C1 segment of cervical spinal cord (tissue), 14 donors: ENCODE measurements at places on chromosomes 2 and 18.

- DNase-seq: no peak
These were observed 31.7 kb downstream of the LPIN2 start for GRCh38 chr18:2981212-2981728.

GRCh38 chr2:218367415-218368149, 10.9 kb downstream of the CATIP start:
- peak; percentile 44 for DNase-seq

DNA sequence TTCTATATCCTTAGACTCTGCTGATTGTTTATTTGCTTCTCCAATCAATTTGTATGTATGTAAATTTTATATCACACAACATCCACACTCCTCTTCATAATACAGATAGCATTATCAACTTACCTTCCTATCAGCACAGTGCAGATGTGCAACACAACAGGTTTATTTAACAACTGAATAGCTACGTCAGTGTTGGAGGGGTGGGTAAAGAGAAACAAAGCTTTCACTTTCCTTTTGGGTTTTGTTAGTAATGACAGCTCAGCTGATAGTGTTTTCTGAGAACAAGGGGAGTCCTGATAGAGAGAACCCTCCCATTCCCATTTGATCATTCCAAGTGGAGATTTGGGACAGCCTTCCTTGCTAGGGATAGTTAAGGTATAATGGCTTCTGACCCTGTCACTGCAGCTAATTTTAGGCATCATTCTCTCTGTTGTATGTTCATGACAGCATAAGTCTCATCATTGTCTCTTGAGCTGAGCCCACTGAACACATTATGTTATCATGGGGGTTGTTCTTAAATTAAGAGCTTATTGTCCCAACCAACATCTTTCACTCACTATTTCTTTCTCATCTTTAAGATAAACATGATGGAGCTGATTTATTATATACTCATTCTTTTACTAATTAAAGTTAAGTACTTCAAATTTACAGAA, 227.7 kb downstream of the GPD2 start:
- no peak for DNase-seq

DNA sequence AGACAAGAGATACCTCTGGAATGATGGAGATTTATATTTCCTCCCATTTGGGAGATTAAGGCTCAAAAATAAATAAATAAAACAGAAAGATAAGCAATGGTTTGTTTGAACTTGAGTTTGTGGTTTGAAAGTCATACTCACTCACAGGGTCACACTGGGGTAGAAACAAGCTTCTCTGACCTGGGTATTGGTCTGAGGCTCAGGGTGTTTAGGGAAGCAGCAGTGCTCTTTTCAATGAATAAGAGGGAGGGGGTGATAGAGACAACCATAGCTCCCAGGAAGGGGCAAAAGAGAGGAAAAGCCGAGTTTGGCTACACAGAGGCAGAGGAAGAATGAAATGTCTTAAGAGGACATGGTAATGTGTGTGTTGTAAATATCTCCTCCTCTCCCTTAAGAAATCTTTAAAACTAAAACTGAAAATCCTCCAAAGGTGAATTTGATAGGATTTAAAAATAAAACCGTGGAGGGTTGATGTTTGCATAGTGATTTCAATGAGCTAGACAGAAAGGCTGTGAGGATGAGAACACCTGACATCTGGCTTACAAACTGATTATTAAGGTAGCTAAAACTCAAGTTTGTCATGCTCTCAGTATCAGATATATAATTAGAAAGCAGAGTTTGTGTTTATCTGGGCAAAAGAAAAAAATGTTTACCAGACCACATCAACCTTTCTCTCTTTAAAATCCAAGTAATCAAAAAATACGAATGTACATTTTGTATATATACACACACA, 159.9 kb upstream of the TMEFF2 start:
- DNase-seq: no peak

DNA sequence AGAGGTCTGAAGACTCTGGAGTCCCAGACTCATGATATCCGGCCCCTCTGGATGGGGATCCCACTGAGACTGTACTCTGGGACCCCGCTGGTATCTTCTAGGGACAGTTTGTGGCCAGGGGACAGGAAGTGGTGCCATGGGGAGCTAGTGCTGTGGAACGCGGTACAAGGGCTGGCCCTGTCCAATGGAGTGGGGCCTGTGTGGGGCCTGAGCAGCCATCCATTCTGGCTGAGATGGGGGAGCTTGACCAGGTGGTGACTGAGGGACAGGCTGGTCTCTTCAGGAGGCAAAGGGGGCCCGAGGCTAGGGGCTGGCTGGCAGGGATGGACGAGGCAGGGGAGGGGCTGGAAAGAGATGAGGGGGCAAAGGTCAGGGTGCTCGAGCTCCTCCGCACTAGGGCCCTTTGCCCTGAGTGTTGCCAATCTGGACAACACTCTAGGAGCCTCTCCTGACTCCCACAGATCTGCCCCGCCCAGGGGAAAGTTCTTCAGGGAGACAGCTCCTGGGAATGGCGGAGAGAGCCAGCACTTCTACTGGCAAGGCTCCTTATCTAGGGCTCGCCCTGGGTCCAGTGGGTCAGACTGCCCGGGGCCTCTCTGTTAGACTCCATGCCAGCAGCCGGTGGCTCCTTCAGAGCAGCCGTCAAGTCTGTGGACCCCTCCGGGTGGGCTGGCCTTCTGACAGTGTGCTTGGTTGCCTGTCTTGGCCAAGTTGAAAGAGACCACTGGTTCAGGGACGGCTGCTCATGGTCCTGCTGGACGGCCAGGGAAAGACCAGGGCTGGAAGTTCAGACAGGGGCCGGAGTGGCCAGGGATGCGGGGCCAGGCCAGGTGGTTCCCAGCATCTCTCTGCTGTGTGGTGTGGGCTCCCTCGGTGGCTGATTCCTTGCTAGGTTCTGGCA, 12.3 kb downstream of the MALL start:
- no peak for DNase-seq

DNA sequence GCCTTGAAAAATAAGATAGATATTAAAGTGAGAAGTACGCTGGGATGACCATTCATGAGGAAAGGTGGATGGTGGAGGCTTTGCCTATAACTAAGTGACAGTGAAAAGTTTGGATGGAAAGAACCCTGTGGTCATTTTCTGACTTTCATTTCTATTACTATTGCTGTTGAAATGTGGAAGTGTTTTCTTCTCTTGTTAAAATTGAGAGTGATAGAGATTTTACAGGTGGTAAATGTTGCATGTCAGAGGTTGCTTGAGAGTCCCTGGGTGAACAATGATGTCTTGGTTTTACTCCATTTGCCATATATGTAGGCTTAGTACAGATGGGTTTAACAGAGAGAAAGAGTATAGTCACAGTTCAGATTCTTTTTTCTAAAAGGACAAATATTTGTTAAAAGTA, 18.4 kb downstream of the NCOA1 start:
- no peak for DNase-seq

DNA sequence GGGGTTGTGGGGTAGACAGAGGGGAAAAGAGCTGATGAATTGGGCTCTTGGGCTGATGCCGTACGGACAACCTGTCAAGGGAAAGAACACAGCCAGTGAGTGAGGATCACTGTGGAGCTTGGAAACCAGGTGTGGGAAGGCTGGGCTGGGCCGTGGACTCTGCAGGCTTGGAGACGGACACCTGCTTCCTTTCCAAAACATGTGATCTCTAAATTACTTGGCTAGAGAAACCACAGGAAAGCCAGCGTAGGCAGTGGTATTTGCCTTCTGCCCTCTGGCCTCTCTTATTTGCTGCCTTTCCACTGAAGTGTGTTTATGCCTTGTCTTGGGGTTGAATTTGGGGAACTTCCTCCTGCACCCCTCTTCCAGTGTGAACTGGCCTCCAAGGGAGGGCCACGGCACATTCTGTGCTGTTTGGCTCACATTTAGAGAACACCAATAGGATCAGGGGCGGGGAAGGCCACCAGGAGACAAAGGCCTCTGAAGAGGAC, 267.7 kb downstream of the PRKCE start:
- no peak for DNase-seq

GRCh38 chr2:131121464-131121863, 16.3 kb downstream of the PLEKHB2 start:
- no peak for DNase-seq

DNA sequence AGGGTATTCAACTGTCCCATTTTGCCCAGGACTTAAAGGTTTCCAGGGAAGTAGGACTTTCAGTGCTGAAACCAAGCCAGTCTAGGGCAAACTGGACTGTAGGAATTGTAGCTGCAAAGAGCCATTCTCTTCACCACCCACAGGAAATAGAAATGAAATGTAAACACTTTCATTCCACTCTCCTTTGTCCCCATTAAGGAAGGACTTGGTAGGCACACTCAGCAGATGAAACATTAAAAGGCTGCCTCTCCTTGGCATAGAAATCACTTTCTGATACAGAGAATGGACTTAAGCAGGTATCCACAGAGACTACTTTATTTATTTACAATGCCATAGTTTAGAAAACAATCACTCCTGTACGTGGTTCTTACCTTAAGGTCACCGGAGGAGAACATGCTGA, 102.9 kb upstream of the CCDC195 start:
- DNase-seq: no peak

DNA sequence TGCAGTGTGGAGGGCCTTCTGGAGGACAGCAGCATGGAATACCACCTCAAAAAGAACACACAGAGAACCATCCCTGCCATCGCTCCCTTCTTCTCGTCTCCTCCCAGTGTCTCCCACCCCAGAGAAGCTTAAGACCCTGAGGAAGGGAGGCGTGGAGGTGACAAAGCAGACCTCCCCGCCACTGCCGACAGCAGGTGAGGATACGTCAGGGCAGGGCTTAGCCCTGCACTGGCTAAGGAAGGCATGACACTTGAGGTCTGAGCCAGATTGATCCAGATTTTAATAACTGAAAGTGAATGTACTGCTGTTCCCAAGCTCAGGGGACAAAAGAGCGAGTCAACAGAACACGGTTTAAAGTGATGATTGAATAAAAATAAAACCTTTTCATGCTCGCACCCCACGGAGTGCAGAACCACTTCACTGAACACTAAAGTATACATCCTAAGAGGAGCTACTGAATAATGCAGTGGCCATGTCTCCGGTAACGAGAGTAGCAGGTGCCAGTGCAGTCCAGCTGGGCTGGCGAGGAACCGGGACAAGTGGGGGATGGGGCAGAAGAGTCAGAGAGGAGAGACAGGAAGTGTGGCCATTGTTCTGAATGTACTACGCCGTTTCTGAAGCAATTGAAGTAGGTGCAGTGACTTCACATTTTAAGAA, 391.0 kb downstream of the CDH2 start:
- no peak for DNase-seq

DNA sequence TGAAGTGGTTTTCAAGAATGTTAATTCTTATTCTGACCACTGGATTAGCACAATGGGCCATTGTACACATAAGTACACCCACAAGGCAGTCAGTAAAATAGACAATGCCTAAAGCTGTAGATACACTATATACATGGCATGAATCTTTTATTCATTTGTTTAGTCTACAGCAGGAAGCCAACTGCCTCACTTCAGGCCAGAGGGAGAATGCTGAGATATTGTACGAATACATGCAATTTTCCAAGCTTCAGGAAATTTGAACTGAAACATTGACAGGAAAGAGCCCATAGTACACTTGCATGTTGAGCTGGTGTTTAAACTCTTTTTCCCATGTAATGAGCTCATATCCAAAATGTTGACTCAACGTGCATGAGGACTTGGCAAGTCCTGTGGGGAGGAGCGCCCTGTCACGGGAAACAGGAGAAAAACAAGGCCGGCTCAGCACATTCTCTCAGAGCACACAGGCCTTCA, 111.6 kb upstream of the CYP1B1 start:
- no peak for DNase-seq

DNA sequence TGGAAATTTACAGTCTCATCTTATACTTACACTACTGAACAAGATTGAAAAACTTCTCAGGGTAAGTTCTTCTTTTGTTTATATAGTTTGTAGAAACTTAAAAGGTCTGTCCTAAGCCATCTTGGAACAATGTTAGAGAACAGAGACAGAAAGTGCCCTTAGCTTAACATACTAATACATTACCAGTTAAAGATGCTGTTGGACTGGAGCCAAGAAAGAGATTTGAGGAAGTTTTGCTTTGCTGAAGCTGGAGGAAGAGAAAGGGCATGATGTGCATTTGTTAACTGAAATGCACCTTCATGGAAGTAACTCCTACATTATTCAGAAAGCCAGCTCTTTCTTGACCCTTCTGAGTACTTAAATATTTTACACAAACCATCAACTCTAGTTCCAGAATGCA, 66.5 kb upstream of the TNFRSF11A start:
- DNase-seq: no peak

GRCh38 chr2:169664978-169665930, 29.0 kb downstream of the CFAP210 start:
- no peak for DNase-seq

DNA sequence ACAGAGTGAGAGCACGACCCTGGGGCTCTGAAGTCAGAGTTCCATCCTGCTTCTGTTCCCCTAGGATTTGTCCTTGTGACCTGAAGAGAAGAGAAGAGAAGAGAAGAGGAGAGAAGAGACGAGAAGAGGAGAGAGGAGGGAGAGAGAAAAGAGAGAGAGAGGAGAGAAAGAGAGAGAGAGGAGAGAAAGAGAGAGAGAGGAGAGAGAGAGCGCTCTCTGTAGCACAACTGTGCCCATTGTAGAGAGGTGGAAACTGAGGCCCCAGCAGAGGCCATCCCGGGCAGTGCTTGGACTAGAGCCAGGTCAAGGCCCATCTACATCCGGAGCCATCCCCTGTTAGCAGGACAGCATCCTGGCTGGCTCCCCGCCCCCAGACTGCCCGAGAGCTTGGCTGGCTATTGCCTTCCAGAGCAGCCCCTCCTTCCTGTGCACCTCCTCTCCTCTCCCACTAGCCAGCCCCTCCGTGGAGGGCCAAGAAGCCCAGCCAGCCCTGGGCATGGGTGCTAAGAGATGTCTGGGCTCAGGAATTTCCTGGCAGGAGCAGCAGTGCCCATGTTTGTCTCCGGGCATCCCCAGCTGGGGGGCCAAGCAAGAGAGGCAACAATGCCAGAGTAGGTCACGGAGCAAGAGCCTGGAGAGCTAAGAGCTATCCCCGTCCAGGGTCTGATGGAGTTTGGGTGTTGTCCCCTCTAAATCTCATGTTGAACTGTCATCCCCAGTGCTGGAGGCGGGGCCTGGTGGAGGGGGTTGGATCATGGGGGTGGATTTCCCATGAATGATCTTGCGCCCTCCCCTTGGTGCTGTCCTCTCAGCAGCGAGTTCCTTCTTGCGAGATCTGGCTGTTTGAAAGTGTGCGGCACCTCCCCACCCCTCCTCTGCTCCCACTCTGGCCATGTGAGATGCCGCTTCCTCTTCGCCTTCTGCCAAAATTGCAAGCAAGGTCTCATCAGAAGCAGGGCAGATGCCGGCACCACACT, 18.2 kb upstream of the GPR55 start:
- DNase-seq: no peak

GRCh38 chr2:219002395-219003266, 9.4 kb upstream of the CRYBA2 start:
- no peak for DNase-seq

- no peak for DNase-seq
These were observed 4.7 kb upstream of the STAMBP start for GRCh38 chr2:73823916-73824523.

GRCh38 chr18:364256-364826, 96.5 kb upstream of the THOC1 start:
- no peak for DNase-seq
